Hematopoietic multipotent progenitor cell treated with erythropoietin and hydrocortisone succinate and interleukin-3 and kit ligand, for 4 days (in vitro differentiated cells): ENCODE measurements at places on chromosomes 1 and 21.
A peak's percentile ranks its signal among the peaks of the same experiment; 100 is the strongest.

- no peak for DNase-seq
These were observed 104.2 kb downstream of the ETS2 start for GRCh38 chr21:38909929-38910328.

- no peak for DNase-seq
These were observed 21.0 kb upstream of the ARTN start for GRCh38 chr1:43912607-43913006.

DNA sequence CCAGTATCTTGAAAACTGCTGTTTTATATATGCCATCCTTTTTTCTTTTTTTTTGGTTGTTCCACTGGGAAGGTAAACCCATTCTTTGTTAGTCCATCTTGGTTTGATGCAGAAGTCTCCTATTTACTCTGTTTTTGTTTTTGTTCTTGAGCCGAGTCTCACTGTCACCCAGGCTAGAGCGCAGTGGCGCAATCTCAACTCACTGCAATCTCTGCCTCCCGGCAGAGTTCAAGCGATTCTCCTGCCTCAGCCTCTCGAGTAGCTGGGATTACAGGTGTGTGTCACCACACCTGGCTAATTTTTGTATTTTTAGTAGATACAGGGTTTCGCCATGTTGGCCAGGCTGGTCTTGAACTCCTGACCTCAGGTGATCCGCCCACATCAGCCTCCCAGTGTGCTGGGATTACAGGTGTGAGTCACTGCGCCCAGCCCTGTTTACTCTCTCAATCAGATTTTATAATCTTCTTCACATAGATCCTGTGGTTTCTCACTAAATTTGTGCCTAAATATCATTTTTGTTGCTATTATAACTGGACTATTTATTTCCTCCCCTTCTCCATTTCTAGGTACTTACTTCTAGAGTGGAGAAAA is 12.5 kb downstream of the SYF2 start:
- DNase-seq, result no peak

- peak; percentile 81 for DNase-seq
These were observed at the start of gene TMEM240 for GRCh38 chr1:1540090-1540817. Gene TMEM240, minus strand, starts transcription at chr1:1540624. Its CDS starts 278 bp downstream, at chr1:1540346.

DNA sequence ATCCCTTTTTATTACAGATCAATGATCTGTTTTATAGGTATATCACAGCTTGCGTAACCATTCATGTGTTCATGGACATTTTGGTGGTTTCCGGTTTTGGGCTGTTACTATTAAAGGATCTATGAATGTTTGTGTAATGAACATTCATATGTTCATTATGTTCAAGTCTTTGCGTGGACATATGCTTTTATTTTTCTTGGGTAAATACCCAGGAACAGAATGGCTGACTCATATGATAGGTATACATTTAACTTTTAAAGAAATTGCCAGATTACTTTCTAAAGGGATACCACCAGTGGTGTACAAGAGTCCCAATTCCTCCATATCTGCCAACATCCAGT is 73.7 kb downstream of the SPATA46 start:
- DNase-seq, result no peak

- DNase-seq, result peak; percentile 2
These were observed 844 bp downstream of the ADAMTS5 start for GRCh38 chr21:26965907-26966581.

DNA sequence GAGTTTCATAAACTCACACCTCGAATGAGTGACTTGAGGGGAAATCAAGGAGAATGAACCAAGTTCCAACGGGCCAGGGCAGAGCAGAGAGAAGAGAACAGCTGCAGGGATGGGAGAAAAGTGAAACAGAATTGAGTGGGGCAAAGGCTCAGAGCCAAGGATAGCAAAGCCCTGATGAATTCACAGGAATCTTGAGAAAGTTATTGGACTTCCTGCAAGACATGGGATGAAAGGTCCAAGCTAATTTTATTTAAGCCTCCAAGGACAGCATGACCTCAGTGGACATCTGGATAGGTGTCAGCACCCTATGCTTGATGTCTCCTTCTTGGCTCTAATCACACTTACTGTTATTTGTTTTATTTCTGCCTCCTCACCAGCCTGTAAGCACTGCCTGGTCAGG is 43.0 kb upstream of the RAVER2 start:
- DNase-seq, result no peak

DNA sequence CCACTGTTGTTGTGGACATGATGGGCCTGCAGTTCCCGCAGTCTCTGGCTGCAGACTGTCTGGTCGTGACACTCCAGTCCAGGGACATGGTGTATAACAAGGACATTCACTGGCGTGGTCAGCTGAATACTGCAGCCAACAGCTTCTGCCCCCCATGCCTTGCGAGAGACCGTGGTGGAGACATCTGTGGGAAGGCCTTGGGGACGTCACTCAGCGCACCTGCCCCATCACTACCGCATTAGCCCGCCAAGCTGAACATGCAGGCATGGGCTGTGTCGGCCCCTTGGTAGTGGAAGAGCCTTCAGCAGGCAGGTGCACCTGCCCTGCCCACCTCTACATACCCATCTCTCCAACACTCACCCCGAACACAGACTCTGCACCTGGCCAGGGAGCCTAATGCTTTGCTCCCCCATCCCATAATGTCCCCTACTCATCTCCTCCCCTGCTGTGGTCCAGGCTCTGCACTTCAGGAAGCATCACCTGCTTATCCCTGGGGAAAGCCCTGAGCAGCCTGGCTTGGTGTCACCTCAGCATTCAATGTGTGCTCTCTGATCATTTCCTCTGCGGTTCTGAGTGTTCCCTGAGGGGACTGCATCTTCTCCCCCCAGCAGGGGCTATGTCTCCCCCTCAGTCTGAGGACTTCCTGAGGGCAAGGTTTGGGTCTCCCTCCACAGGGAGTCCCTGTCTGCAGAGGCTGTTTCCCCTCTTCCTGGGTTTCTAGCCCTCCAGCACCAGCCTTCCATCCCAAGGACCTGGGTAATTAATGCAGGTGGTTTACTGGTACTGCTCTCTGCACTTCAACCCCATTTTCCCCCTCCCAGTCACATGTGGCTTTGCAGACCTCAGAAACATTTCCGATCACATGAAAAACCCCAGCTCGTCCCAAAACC is 3.2 kb downstream of the PGLYRP4 start:
- no peak for DNase-seq

DNA sequence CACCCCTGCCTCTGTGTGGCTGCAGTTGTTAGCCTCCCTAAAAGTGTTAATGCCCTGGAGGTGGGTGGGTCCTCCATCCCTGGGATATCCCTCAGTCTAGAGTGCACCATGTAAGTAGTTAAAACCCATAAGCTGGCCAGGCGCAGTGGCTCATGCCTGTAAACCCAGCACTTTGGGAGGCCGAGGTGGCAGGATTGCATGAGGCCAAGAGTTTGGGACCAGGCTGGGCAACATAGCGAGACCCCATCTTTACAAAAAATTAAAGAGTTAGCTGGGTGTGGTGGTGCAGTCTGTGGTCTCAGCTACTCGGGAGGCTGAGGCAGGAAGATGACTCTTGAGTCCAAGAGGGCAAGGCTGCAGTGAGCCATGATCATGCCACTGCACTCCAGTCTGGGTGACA is 10.3 kb downstream of the MYOC start:
- no peak for DNase-seq

- DNase-seq, result peak; percentile 80
These were observed 337.6 kb upstream of the SNX7 start for GRCh38 chr1:98323906-98324358.

- peak; percentile 85 for DNase-seq
These were observed 12.5 kb downstream of the CHML start for GRCh38 chr1:241627453-241628259.

- DNase-seq, result no peak
These were observed 4.5 kb upstream of the KDM4A start for GRCh38 chr1:43645461-43645860.

GRCh38 chr1:229884765-229885164 is 182.3 kb upstream of the GALNT2 start:
- peak; percentile 46 for DNase-seq

DNA sequence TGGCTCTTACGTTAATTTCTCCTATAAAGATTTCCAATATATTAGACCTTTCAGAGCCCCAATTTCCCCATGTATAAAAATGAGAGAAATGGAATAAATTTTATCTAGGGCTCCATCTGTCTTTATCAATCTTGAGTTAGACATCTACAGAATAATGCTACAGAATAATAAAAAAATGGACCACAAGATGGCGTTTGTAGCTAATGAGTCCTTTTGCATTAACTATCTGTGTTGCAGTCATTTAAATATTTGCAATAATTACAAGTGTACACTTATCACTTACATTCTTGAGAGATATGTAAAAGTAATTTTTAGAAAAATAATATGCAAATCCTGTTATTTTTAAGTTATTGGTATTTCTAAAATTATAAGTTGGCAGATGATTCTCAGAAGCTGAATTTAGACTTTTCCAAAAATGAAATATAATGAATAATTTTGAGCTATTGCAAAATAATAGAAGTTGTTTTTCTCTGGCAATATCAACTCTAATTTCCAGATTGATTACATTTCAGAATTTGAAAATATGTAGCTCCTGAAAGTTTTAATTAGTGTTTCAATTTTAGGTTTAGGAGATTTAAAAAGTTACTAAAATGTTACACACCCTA is 87.7 kb downstream of the SNX7 start:
- peak; percentile 48 for DNase-seq

- no peak for DNase-seq
These were observed 258.7 kb upstream of the AJAP1 start for GRCh38 chr1:4395676-4396075.

DNA sequence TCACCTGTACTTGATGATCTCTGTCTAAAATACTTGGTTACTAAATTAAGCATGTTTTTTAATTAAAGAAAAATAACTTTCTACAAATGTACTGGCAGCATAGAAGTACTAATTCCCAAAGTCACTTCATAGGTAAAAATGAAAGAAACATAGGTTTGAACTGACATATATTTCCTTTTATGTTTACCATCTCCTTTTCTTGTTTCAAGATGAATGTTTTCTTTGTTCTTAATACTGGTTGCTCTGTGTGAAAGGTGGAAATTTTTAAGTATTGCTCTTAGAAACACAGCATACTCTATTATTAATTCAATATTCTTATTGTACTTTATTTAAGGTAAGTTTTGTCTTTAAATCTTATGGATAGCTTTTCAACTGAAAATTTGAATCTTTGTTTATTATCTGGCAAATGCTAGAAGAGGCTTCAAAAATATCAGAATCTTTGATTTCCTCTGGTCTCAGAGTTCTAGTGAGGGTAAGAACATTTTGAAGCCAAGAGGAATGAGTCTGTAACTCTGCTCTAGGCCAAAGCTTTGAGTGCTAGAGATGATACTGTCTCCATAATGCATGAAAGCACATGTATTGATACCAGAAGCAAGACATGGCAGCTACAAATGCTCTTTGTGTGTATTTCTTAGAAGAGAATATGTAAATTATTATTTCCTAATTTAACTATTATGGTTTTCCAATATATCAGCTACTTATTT is 18.2 kb downstream of the RRP15 start:
- no peak for DNase-seq

GRCh38 chr1:70809069-70809468 is 238.5 kb downstream of the PTGER3 start:
- DNase-seq, result no peak

- DNase-seq, result peak; percentile 57
These were observed 15.4 kb downstream of the MPZL1 start for GRCh38 chr1:167737169-167737568.

GRCh38 chr1:222034790-222035189 is 292.9 kb upstream of the DUSP10 start:
- DNase-seq, result peak; percentile 31

- no peak for DNase-seq
These were observed 43.9 kb downstream of the FH start for GRCh38 chr1:241475671-241476070.

DNA sequence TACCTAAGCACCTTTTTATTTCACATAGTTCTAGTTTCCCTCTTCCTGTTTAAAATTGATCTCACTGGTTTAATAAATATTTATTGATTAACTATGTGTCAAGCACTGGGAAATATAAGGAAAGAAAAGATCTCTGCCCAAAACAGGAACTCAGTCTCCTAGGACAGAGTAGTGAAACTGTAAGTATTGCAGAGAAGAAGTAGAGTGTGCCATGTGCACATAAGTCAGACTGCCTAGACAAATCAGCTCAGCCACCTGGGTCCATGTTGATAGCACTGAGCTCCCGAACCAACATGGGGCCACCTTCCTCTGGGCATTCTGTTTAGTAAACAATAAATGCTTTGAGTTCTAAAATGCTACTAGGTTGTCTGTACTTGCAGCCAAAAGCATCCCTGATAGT is 9.8 kb upstream of the SSX2IP start:
- DNase-seq, result peak; percentile 24

GRCh38 chr1:210554382-210554781 is 225.7 kb downstream of the HHAT start:
- DNase-seq, result no peak

- DNase-seq, result no peak
These were observed at the start of gene C1orf210 for GRCh38 chr1:43285269-43285990. Gene C1orf210, minus strand, starts transcription at chr1:43285581. Its CDS starts 2,311 bp downstream, at chr1:43283270.

GRCh38 chr1:204059970-204060369 is 12.9 kb upstream of the SOX13 start:
- no peak for DNase-seq

DNA sequence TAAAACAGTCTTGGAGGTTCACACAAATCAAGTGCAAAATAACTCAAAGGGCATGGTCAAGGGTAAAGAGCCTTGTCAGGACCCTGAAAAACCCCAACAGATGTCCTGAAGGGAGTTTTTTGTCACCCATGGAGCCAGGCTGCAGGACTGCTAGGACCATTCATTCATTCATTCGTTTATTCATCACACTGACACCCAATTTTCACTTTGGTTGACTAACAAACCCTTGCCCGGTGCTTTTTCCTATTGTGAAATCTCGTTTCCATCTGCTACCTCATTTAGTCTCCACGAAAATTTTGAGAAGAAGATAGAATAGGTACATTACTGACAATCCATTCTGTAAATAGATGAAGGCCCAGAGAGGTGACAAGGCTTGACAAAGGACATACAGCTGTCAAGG is 216.0 kb downstream of the HIVEP3 start:
- DNase-seq, result no peak

DNA sequence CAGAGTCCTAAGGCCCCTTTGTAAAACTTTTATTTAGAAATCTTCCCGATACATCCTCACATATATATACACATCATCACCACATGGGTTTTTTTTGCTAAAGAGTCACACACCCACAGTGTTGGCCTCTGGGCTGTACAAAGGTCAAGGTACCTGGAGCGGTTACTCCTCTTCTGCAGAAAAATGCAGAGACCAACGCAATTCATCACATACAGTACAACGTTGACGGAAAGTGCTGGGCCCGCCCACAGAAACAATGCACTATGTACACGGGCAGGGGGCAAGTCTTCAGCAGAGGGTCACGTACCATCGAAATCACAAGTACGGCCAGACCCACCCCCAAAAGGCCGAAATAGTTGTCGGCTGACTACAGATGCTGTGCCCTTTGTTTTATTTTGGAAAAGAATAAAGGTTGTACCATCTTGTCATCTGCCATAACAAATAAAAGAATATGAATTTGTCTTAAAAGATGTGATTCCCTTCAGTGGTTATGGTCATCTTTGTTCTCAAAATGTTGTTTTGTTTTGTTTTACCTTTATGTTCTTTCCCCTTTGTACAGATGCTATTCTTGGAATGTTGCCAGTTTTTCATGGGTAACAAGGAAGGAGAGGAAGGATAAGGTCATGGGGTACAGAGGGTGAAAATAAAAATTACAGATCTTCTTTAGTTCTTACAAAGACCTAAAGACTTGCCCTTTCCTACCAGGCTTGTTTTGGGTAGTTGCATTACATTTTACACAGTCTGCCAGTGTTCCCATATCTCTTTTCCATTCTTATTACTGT is 15.6 kb downstream of the TAL1 start:
- no peak for DNase-seq

GRCh38 chr1:158962983-158963382 is 31.6 kb downstream of the PYHIN1 start:
- DNase-seq, result no peak
